Mesothelial cell of epicardium (in vitro differentiated cells): ENCODE measurements at places on chromosomes 13 and 19. TPM values are rescaled to one million over a fixed set of nuclear protein-coding genes. Genes with fewer than 3 reads are reported as not detected.

CYP4F2 gene
- not detected in 3 replicates for total RNA-seq

TEX26 gene
- not detected in 3 replicates for total RNA-seq

MTMR6 gene
- total RNA-seq = 11.0 to 11.5 TPM (median 11.3 TPM) in 3 replicates

TTC9B gene
- not detected in 3 replicates for total RNA-seq

- no peak overlapping the region for H3K27ac ChIP-seq
- no peak for DNase-seq
- peaks cover 30% of the 10 kb centered on the region for H3K4me1 ChIP-seq
- H3K36me3 ChIP-seq = peaks cover 2% of the 10 kb centered on the region
Measured at GRCh38 chr13:49302817-49303216, 55.1 kb downstream of the CDADC1 start.

- H3K4me1 ChIP-seq = peaks cover 17% of the 10 kb centered on the region
- peaks cover 47% of the 10 kb centered on the region for H3K36me3 ChIP-seq
- no peaks in the 10 kb centered on the region for H3K27me3 ChIP-seq
- H3K27ac ChIP-seq = peak overlapping the region; percentile 25
- DNase-seq = no peak
- no peak overlapping the region for H3K4me3 ChIP-seq
Measured at GRCh38 chr19:40321076-40321475, 27.1 kb downstream of the C19orf47 start.

DNA sequence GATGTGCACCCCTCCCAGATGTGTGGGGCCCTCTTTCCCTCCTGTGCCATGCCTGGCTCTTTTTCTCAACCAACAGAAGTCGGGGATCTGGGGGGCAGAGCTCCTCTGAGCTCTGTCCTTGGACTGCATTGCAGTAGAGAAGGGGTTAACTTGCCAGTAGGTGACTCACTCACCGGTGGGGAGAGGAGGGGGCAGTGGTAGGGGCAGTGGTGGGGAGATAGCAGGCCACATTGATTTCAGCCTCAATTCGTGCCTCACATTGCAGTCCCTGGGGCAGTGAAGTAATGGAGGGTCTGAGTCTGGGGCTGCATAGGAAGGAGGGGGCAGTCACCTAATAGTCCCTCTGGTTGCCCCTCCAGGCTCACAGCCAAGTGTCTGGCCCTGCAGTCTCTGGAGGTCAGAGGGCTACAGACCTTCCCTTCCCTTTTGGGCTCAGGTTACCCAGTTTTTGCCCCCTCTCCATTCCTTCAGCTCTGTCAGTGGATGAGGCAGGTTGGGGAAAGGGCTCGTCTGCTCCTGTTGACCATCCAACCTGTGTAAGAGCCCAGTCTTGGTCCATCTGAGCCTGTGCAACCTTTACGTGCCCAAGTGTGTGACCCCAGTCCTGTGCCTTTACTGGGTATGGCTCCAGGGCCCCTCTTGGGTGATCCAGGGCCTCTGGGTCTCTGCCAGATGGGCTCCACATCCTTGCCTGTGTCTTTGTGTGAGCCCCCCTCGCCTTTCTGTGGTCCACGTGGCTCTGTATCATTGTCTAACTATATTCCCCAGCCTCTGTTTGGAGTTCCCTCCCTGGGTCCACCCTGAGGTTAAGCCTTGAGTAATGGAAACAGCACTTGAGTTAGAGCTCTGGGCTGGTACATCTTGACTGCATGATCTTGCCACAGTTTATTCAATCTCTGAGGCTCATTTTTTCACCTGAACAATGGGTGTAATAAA lies 13.0 kb downstream of the CIC start:
- peak overlapping the region; percentile 97 for H3K27ac ChIP-seq
- DNase-seq = no peak
- H3K36me3 ChIP-seq = no peaks in the 10 kb centered on the region
- H3K4me3 ChIP-seq = peak overlapping the region; percentile 72
- no peaks in the 10 kb centered on the region for H3K27me3 ChIP-seq

DNA sequence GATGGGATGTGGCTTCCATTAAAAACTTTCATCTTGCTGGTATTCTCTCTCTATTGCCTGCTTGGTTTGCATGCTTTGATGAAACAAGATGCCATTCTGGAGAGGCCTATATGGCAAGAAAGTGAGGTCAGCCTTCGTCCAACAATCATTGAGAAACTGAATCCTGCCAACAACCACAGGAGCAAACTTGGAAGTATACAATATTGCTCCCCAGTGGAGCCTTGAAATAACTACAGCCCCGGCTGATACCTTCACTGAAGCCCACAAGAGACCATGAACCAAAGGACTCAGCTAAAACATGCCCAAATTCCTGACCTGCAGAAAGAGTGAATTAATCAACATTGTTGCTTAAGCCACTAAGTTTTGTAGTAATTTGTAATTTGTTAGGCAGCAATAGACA lies 82.5 kb upstream of the FGF14 start:
- H3K4me3 ChIP-seq = no peak overlapping the region
- peaks cover 7% of the 10 kb centered on the region for H3K27me3 ChIP-seq
- no peaks in the 10 kb centered on the region for H3K36me3 ChIP-seq
- H3K27ac ChIP-seq = no peak overlapping the region
- no peaks in the 10 kb centered on the region for H3K4me1 ChIP-seq

DNA sequence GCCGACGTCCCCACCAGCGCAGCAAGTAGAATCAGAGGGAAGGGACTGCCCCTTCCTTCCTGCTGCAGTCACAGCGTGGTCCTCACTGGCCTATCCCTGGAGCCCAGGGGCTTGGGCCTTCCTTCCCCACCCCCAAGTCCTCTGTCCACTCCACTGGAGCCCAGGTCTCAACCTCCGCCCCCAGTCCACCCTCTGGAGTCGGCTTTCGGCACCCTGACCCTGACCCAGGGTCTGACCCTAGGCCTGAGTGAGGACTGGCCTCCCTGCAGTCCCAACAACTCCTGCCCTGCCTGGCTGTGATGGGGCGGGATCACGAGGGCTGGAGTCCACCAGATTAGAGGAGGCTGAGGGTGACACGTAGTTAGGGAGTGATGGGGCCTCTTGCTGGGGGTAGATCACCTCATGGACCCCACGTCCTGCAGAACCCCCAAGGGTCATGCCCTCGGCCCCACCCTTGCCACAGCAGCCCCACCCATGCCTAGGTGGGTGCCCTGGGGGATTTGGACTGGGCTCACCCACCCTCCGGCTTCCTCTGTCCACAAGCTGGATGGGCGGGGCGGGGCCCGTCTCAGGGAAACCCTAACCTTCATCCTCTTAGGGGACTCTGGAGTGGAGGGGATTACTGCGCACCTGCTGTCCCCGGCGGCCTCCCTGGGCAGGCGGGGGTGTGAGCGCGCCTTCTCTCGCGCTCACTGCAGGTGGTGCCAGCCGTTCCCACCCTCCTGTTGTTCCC lies 3.8 kb downstream of the RAX2 start:
- no peaks in the 10 kb centered on the region for H3K27me3 ChIP-seq
- H3K27ac ChIP-seq = no peak overlapping the region
- peaks cover 8% of the 10 kb centered on the region for H3K36me3 ChIP-seq

DNA sequence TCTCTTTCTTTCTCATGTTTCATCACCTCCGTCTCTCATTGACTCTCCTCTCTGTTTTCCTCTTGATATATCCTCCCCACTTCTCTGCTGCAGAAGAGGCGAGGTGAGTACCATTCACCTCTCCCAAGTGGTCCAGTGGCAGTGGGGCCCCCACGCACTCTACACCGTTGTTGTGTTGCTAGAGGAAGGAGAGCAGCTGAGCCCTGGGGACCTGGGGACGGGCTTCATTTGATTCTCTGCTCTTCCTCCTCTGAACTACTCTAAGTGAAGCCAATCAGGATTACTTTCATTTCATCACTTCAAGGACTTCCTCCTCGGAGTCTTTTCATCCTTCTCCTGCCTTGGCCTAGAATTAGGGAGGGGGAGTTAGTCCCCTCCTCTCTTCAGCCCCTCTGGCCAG lies 64.6 kb downstream of the CCNE1 start:
- H3K4me3 ChIP-seq = no peak overlapping the region
- peaks cover 5% of the 10 kb centered on the region for H3K4me1 ChIP-seq
- H3K36me3 ChIP-seq = no peaks in the 10 kb centered on the region
- H3K27ac ChIP-seq = no peak overlapping the region

DNA sequence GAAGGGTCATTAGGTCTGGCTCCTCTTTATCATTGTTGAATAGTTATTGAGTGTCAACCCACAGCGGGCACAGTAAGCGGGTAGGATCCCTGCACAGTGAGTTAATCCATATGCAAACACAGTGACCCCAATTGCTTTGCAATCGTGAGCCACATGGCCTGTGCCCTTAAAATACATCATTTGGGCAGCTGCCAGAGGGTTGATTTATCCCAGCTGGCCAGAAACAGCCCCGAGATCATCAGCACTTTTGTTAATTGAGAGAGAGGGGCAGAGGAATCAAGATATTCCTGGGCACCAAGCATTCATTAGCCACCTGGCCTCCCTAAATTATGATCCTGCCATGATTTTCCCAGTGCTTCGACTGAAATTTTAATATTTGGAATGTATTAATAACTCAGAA lies 9.8 kb upstream of the CNMD start:
- H3K4me3 ChIP-seq = no peak overlapping the region
- H3K27me3 ChIP-seq = peaks cover 18% of the 10 kb centered on the region
- no peaks in the 10 kb centered on the region for H3K36me3 ChIP-seq
- no peak for DNase-seq
- H3K4me1 ChIP-seq = no peaks in the 10 kb centered on the region
- no peak overlapping the region for H3K27ac ChIP-seq

- no peaks in the 10 kb centered on the region for H3K27me3 ChIP-seq
- H3K36me3 ChIP-seq = peaks cover 8% of the 10 kb centered on the region
- H3K4me1 ChIP-seq = no peaks in the 10 kb centered on the region
- no peak overlapping the region for H3K27ac ChIP-seq
- DNase-seq = no peak
- H3K4me3 ChIP-seq = no peak overlapping the region
Measured at GRCh38 chr19:10708291-10708690, 7.1 kb downstream of the QTRT1 start.

GRCh38 chr13:98940325-98941001 lies 37.4 kb downstream of the DOCK9 start:
- H3K36me3 ChIP-seq = no peaks in the 10 kb centered on the region
- H3K4me1 ChIP-seq = peaks cover 35% of the 10 kb centered on the region
- no peak for DNase-seq
- no peak overlapping the region for H3K27ac ChIP-seq

DNA sequence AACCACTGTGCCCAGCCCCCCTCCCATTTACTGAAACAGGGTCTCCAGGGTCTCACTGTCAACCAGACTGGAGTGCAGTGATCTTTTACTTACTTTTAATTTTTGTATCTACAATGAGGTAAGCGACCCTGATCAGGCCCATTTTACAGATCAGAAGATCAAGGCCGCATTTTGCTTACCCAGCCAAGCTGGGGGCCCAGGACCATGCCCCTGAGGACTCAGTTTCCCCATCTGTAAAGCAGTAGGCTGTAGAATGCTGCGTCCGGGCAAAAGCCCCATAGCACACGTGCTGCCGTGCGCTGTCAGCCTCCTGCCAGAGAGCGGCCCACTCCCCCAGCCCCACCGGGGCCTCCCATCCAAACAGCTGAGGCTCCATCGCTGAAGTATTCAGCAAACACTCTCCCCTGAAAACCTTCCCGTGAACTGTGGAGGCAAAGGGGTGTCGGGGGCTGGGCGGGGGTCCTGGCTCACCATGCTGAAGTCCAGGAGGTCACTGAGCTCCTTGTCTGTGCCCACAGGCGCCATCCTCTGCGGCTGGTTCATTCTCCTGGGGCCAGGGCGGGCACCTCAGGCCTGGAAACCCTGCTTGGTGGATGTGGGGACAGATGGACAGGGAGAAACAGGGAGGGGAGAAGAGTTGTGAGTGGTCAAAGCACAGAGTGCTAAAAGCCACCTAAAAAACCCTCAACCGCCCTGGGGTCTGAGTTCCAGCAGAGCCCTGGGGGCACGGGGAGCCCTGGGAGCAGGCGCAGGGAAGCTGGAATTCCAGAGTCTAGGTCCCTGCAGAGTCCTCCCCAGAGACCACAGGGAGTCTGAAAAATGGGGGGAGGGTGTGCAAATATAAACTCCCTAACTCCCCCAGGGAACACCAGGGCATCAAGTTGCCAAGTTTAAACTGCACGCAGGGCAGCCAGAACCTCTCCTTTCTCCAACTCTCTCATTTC lies 2.4 kb downstream of the TCF3 start:
- peak overlapping the region; percentile 98 for H3K27ac ChIP-seq
- peaks cover 5% of the 10 kb centered on the region for H3K36me3 ChIP-seq
- DNase-seq = no peak
- no peaks in the 10 kb centered on the region for H3K27me3 ChIP-seq

- H3K4me3 ChIP-seq = no peak overlapping the region
Measured at GRCh38 chr13:29816715-29817114, 33.7 kb downstream of the UBL3 start.
